COR-L47 (cell line): ENCODE measurements at places on chromosomes 1 and 21.

GRCh38 chr1:155940993-155941844 lies at the start of gene RXFP4:
Gene RXFP4 (plus strand): TSS chr1:155941638. CDS start chr1:155941710, 72 bp downstream.
- DNase-seq = no peak

- no peak for DNase-seq
These were observed 31.4 kb downstream of the RABGAP1L start for GRCh38 chr1:174190691-174191199.

GRCh38 chr1:164466001-164466421 lies 93.0 kb upstream of the PBX1 start:
- DNase-seq = no peak

DNA sequence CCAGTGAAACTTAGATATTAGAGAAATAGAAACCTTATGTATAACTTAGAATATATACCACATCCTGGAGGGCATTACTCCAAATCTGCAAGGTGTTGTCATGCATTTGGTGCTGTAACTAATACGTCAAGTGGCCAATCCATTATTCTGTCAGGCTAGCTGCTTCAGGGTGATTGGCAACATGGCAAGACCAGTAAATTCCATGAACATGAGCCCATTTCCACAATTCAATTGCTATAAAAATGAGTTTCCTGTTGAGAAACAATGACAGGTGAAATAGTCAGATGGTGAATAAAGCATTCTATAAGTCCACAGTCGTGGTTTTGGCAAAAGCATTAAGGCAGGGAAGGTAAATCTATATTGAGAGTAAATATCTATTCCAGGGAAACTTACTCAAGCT lies 566.0 kb downstream of the ADGRL2 start:
- DNase-seq = no peak

DNA sequence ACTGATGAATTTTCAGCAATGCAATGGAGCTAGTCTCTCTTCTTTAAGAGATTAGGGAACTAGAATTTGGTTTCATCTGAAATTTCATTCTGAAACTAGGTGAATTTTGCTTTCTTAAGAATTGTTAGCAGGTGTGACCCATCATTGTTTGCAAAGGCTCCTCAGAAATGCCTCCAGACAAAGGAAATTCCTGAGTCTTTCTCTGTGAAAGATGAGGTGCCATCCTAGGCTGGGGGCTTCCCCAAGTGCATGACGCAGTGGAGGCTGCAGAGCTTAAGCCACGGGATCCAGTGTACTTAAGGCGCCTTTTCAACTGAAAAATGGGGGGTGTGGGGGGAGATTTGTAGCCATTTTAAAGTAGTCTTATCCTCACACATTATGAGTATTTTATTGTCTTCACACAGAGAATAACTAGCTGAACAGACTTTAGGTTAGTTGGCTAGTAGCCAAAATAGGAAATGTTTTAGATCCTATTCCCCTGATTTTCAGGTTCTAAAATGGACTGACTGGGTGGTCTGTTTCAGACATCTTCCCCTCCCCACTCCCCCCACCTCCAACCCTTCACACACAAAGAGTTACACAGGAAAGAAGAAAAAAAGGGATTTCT lies 202.0 kb downstream of the NFIA start:
- DNase-seq = no peak
